NB4 (cell line): ENCODE measurements at places on chromosomes 4 and X.

DNA sequence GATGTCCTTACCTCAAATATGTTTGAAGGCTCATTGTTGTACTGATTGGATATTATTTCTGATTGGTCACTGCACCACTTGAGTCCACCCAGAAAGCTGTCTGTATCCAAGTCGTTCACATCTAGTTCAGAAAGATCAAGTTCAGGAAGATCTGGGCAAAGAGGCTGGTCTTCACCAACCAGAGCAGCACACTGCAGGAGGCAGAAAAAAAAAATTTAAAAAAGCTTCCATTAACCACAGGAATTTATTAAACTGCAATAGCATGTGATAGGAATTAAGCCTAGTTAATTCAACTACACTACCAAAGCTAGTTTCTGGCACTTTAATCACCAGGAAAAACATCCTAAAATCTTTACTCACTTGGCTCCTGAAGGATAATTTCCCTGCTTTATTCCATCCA lies 5.1 kb downstream of the PPARGC1A start:
- no peak for DNase-seq

- DNase-seq: no peak
Measured at GRCh38 chr4:184274286-184274951, 56.7 kb upstream of the ENPP6 start.

- no peak for DNase-seq
Measured at GRCh38 chrX:80282535-80282934, 137.7 kb upstream of the TENT5D start.

DNA sequence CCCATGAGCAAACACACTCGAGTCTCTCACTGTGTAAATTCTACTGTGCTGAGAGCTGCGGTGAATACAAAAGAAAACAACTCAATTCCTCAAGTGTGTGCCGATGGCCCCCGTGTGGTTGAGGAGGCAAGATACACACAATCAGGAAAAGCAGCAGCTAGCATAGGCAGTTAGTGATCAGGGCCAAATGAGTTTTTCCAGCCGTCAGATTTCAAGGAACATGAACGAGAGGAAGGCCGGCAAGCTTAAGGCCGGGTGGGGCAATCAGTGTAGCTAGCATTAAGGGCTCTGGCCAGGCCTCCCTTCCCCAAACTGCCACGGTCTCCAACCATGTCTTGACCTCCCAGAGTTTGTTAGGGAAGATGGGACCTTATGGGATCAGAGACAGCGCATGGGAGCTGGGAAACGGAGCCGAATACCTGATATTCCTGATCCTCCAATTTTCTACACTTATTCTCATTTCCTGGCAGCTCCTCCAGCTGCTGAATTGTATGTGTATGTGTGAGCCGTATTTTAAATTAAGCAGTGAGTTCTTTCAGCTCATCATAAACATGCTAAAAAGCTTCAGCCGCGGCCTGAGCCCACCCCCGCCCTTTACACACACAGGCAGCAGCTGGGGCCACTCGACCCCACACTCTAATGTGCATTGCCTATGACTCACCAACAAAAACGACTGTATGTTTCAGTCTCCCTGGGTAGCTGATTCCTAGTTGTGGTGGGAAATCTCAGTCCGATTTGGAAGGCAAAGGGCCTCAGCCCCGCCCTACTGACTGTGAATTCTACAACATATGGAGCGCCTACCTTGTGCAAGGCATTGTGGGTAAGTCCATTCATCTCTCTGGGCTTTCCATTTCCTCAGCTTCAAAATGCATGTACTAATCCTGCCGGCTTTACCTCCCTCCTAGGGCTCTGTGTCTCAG lies 59.9 kb downstream of the RTL9 start:
- DNase-seq: peak; percentile 5

- DNase-seq: no peak
Measured at GRCh38 chr4:80243274-80244018, 23.0 kb upstream of the FGF5 start.

GRCh38 chrX:42524379-42524778 lies 253.6 kb downstream of the PPP1R2C start:
- DNase-seq: no peak

- no peak for DNase-seq
Measured at GRCh38 chrX:113492895-113493294, 652.3 kb upstream of the AMOT start.

GRCh38 chr4:109211671-109212070 lies 90.8 kb downstream of the COL25A1 start:
- DNase-seq: no peak

DNA sequence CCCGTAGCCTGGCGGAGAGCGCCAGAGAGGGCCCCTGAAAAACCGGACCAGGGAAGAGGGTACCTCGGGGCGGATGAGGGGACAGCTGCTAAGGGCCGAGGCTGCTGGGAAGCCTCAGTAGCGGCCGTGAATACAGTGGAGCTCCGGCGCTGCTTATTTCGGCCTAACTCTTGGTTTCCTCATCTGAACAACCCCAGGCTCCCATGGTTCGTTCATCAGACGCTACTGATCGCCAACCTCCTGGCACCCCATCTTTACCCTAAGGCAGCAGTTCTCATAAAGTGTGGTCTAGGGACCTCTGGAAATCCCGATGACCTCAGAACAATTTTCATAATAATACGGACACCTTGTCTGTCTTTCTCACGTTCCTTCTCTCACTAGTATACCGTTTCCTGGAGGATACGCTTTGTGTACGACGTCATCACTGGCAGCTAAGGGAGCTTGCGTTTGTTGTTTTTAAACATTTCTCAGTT lies 645 bp upstream of the RAB28 start:
- DNase-seq: no peak

- DNase-seq: peak; percentile 53
Measured at GRCh38 chr4:84753321-84753972, 170.5 kb downstream of the CDS1 start.

GRCh38 chr4:57081651-57082621 lies 28.2 kb downstream of the IGFBP7 start:
- no peak for DNase-seq

DNA sequence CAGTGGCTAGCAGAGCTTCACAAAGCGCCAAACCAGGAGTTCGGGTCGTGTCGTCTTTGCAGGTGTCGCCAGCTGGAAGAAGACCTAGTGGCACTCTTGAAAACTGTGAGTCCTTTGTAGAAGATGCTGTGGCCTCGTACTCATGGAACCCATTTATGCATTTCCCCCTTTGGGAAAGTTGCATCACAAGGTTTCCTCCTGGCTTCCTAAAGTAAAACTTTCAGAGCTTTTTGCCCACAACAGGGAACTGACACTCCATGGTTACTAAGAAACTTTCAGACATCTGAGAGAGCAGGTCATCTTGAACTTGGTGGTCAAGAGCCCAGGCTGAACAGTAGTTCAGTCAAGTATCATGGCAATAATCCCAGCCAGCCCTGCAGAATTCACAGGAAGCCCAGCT lies 15.9 kb upstream of the NOCT start:
- peak; percentile 43 for DNase-seq

GRCh38 chr4:66451741-66452140 lies 781.5 kb upstream of the EPHA5 start:
- no peak for DNase-seq

DNA sequence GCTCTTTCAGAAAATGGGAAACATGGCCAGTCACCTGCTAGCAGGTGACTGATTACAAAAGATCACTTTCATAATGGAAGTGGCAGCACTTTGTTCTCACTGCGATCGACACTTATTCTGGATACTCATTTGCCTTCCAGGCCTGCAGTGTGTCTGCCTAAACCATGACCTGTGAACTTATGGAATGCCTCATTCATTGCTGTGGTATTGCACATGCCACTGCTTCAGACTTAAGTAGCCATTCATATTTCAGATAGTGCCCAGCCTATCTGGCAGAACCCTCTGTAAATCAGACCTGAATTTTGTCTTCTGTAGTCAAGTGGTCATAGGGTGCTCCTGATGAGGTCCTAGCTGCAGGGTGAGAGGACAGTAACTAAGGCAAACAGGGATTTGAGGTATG lies 23.3 kb upstream of the MGST2 start:
- DNase-seq: no peak

- peak; percentile 50 for DNase-seq
Measured at GRCh38 chr4:70943114-70943513, 40.9 kb downstream of the MOB1B start.

GRCh38 chr4:39700554-39700953 lies 2.6 kb downstream of the UBE2K start:
- no peak for DNase-seq

DNA sequence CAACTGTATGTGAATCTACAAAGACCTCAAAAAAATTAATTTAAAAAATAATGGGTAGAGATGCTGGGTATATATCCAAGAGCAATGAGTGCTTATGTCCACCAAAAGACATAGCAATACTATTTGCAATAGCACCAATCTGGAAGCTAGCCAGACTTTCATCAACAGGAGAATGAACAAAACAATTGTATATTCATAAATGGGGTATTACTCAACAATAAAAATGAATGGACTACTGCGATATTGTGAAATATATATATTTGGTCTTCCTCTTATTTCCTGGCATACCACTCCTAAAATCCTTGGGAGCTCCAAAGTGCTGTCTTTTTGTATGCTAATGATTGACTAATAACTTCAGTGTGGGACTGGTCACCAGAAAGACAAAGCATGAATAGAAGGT lies 77.5 kb downstream of the MSN start:
- DNase-seq: no peak

GRCh38 chrX:3450881-3451570 lies 104.6 kb upstream of the MXRA5 start:
- DNase-seq: no peak

DNA sequence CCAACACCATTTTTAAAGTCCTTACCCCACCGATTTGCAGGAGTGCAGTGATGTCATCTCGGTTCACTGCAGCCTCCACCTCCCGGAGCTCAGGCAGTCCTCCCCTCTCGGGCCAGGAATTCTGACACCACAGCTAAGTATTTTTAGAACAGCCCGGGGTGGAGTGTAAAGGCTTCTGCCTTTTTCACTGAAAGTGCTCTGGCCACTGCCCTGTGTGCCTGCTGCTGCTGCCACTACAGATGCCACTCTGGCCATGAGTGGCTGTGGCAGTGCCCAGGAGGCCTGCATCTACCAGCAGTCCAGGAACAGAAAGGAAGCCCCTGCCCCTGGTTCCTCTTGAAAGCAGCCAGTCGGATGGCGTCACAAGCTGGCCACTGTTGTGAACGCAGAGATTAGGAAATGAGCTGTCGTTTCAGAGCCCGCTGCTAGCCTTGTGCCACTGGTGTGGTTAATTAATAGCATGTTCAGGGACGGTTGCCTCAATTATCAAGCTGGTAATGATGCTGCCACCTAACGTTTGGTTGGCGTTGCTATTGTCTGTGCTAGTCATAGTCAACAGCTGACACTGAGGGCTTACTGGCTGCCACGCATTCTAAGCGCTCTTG lies 23.6 kb upstream of the TBC1D14 start:
- DNase-seq: peak; percentile 98

- no peak for DNase-seq
Measured at GRCh38 chrX:21666679-21667078, 8.5 kb upstream of the KLHL34 start.

DNA sequence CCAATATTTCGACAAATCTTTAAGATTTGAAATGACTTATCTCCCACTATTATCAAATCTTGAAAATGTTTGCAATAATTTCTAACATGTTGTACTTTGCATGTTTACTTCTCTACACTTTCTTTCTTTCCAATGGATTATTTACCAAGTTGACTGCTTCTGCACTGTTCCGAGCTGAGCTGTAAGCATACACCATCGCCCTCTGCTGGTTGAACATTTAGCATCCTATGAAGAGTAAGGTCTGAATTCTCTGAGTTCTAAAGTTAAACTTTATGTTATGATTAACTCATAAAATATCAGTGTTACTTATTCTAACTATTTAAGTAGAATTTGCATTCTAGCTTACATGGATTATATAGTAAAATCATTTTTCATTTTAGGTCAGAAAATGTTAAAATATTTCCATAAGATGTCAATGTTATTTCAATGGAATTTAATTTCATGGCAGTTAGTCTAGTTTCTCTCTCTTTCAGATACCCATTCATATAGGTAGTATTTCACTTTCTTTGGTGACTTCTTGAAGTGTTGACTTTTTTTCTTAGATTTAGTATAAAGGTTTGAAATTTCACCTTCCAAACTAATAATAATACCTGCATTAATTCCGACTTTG lies 137.4 kb downstream of the DKK2 start:
- peak; percentile 69 for DNase-seq

DNA sequence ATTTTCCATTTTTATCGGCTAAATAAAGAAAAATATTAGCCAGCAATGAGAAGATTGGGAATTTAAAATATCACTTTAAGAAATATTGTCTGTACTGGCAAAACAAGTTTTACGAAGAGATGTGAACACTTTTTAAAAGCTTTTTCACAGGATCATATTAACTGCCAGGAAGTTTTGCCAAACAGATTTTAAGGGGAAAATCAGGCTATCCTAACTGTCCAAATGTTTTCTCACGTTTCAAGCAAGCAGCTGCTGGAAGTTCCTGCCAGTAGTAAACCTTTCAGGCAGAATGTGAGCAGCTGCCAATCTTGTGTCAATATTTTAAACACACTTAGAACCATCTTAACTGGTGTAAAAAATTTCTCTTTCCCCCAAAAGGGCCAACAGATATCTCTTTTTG lies 101.1 kb downstream of the ADGRL3 start:
- no peak for DNase-seq

DNA sequence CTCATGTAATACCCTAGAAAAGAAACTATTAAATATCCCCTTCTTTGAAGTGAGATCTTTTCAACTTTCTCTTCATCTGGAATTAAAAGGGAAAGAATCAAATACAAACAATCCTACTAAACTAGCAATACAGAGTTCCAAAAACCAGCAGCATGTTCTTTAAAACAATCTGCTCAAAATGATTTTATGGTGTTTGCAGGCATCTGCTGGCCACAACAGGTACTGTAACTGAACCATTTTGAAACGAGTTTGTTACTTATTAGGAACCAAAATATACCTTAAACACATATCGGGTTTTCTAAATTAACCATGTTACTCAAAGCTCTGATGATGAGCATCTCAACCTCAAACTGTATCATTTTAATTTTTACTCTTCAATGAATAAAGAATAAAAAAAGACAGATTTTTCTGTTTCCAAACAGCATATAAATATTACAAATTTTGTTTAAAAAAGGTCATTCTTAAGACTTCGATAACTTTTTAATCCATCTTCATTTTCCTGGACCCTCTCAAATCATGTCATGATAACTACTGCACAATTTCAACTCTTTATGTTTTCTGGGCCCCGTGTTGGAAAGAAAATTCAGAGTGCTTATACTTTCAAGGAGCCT lies 56.5 kb downstream of the ARAP2 start:
- DNase-seq: peak; percentile 54

- no peak for DNase-seq
Measured at GRCh38 chrX:42686706-42687105, 91.3 kb downstream of the PPP1R2C start.
